Effector CD4-positive, alpha-beta T cell (primary cell): ENCODE measurements at places on chromosomes 11 and 22.

GRCh38 chr11:1073261-1073724 is 1.4 kb upstream of the MUC2 start:
- no peak for DNase-seq

DNA sequence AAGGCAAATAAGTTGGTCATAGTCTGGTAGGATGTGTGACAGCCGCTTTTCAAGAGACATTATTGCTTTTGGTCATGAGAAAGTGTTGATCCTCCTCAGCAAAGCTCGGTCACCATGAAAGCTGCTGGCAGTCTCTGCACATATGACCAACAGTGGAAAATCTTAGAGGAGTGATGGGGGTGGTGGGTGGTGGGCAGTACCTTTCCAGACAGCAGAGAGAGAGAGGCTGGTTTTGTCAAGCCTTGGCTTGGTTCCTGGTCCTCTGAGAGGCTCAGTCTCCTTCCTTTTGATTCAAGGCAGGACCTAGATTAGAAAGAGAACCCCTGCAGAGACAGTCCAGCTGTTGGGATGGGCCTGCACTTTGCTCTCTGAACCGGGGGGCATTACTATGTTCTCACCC is 20.0 kb upstream of the VSIG10L2 start:
- DNase-seq, result no peak

GRCh38 chr11:122642472-122642922 is 13.0 kb upstream of the UBASH3B start:
- no peak for DNase-seq

GRCh38 chr22:39176714-39177455 is 24.4 kb upstream of the CBX7 start:
- no peak for DNase-seq

DNA sequence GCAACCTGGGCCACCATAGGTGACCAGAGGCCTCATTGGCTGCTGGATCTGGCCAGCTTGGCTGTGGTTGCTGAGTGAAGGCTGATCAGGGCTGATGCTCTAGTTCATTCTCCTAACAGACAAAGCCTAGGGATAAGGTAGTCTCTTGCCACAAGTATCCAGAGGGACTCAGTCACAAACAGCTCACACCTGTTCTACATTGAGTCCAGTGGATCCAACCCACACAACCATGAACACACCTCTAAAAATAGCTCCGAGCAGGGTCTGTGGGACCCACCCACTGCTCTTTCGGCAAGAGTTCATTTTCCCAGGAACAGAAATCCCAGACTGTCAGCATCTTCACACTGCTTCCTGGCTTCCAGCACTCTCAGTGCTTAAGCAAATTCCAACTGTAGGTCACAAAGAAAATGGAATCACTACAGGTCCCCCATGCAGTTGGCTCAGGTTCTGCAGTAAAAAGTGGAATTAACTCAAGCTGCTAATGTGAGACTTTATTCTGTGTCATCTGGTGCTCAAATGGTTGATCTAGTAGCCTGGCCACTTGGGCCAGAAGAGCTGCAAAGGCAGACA is 67.3 kb downstream of the PPFIBP2 start:
- DNase-seq, result no peak

- DNase-seq, result no peak
Measured at GRCh38 chr22:24819911-24820461, 14.0 kb downstream of the SGSM1 start.

DNA sequence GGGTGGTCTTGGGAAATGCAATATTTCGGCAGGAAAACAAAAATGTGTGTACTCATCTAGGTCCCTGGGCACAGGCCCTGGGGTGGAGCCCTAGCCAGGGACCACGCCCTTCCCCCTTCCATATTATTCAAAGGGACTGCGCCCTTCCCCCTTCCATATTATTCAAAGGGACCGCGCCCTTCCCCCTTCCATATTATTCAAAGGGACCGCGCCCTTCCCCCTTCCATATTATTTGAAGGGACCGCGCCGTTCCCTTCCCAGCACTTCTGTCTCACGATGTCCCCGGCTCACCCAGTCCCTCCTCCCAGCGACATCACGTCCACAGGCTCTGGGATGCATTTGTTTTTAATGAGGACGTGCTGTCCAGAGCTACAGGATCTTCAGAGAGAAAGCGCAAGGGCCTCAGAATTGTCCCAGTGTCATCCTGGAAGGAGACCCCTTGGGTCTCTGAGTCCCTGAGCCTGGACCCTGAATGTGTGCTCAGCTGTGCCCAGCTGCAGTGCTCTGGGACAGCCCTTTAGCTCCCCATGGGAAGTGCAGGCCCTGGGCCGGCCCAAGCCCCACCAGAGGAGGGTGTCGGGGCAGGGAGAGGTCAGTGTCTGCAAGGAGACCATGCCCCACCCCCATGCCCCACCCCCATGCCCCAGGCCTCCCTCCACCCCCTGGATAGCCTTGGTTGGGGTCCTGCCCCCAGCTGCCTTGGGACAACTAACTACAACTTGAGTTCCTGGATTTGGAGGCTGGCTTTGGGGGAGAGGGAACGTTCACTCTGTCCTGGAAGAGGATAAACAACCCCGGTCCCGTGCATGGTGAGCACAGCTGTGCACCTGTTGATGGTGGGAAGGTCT is 810.0 kb downstream of the BRD1 start:
- no peak for DNase-seq

DNA sequence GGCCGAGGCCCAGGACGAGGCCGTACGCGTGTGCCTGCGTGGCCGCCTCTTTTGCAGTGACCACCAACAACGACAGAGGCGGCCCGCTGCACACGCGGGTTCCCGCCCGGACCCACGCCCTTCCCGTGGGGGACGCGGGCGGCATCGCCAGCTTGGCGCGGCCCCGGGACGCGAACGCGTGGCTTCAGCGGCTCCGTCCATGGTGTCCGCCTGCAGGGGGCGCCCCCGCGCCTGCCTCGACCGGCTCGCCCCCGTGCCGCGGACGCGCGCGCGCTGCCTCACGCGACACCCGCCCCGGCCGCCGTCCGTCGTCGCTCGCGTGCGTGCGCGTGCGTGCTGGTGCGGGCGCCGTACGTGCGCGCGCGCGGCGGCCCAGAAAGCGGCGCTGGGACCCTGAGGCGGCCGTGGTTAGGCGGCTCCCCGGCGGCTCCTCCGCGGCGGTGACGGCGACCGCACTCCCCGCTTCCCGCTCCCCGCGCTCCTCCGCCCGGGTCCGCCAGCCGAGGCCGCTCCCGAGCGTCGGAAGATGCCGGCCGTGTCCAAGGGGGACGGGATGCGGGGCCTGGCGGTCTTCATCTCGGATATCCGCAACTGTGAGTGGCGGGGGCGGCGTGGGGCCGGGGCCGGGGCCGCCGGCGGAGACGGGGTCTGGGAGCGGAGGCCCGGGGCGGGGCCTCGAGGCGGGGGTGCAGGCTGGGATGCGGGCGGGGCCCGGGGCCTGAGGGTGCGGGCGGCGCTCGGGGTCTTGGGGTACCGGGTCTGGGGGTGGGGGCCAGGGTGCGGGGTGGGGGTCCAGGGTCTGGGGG is at the start of gene AP2A2:
TSS of gene AP2A2 (plus strand) at position 375 of the 806 bp plus-strand sequence. CDS start at position 527, 152 bp downstream.
- DNase-seq, result peak; percentile 89

GRCh38 chr11:96187822-96188221 is 155.2 kb downstream of the MAML2 start:
- DNase-seq, result no peak

DNA sequence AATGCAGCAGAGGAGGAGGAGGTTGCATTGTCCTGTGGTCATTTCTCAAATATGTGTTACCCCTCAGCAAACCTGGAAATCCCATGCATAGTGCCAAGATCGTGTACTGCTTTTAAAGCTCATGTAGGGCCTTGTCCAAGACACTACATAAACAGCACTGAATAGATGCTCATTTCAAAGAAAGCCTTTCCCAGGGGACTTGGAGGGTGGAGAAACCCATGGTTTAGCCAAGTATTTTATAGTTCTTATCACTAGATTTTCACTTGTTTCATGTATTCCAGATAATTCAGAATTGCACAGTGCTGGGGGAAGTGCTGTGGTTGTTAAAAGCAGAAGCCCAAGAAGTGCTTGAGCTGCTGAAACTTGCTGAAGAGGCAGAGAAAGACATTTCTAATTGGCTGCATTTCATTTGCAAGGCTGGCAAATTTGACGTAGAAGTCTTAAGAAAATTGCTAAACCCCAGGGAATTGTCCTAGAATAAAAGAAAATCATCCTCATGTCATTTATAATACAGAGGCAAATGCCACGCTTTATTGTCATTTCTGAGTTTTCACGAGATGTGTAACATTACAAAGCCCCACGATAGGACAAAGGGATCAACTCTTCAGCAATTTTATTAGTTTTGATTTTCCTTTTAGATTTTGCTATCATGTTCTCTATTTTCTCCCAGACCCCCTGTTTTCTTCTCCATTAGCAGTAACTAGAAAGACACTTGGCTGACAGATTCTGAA is 20.1 kb downstream of the CSRP3 start:
- no peak for DNase-seq

DNA sequence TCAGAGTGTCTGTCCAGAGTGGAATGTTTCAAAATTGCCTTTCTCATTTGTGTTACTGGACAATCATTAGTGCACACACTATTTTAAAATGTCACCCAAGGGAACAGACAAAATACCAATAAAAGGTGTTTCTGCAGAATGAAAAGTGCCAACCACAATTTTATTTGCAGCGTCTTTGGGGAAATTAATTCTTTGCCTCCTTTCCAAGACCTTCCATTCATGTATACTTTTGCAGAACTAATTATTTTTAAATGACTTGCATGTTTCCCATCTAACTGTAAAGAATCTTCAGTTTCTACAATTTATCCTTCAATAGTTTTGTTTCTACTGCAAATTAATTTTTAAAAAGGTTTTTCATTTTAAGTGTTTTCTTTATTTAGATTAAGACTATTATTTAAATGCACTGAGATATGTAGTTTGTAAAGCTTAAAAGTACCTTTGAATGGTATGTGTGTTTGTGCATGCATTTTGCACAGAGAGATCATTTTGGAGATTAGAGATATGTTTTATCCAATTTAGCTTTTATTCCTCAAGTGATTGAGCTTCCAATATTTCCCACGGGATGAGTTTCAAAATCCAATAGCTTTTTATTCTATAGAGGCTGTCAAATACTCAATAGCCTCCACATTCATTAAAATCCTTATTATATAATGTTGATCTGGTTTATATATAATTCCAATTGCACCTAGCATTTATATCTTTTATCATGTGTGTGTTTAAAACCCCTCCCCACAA is 1235.7 kb downstream of the LRRC4C start:
- no peak for DNase-seq

GRCh38 chr11:19725379-19726079 is 12.9 kb downstream of the NAV2 start:
- no peak for DNase-seq

DNA sequence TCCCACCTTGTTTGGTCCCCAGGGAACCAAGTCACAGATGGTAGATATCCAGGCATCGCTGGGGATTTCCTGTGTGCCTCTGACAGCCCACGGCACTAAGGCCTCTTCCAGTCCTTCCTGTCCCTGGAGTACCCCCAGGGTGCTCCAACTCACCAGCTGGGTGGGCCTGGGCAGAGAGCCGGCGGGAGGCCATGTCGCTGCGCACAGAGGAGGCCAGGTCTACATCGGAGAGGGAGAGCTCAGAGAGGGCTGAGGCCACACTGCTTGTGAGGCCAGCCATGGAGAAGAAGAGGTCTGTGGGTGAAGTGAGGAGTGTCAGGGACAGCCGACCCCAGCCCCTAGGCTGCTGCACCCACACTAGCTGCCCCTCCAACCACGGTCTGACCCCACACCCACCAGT is 5.3 kb downstream of the ATG2A start:
- DNase-seq, result no peak

DNA sequence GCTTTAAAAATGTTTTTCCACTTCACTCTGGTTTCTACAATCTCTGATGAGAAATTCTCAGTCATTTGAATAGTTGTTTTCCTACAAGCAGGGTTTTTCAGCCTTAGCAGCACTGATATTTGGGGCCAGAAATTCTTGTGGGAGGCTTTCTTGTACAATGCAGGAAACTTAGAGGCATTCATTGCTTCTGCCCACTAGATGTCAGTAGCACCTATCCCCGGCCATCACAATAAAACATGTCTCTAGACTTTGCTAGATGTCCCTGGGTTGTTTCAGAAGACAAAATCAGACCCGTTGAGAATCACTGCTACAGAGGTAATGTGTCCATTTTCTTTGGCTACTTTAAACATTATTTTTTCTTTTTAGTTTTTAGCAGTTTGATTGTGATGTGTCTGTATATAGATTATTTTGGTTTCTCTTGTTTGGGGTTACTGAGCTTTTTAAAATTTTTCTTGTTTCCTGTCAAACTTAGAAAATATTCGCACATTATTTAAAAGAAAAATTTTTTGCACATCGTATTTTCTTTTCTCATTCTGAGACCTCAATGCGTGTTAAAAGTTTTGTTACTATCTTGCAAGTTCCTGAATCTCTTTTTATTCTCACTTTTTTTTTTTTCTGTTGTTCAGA is 60.8 kb upstream of the CCDC179 start:
- no peak for DNase-seq

DNA sequence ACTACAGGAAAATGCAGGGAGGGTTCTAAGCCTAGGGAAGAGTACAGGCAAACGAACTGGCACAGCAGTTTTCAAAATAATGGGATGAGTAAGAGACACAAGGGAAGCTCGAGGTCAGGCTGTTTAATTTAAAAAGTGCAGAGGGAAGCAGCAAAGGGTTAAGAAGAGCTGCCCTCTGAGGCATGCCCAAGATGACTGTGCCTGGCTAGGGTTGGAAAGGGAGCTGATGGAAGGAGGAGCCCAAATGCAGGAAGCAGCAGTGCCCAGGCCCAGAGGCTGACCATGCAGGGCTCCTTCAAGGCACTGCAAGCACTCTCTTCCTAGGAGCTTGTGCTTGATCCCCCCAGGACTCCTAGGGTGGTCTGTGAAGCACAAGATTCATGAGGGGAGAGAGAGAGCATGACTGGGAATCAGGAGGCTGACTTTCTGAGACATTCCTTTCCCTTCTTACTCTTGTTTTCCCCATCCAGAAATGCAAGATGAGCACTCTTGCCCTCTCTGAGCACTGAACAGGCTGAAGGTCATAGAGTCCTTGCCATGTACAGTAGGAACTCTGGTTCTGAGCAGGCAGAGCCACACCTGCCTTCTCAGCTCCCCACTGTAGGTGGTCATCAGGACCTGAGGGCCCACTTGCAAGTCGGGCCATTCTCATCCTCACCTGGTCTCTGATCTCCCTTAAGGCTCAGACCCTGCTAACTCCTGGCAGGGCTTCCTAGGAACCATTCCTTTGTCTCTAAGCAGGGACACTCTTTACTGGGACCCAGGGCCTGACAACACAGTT is 46.7 kb upstream of the DRD2 start:
- no peak for DNase-seq

DNA sequence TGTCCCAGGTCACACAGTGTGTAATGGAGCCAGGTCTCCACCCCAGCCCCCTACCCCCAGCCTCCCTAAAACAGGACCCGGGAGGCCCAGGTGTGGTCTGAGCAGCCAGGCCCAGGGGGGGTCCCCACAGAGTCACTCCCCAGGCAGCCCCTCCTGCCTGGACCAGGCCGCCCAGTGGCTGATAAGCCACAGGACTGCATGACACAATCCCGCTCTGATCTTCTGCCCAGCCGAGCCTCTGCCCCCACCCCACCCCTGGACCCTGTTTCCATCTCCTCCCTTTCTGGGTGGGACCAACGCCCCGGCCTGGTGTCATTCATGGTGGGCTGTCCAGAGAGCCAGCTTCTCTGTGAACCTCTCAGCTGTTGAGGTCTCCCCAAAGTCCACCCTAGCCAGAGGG is 7.8 kb upstream of the LIF start:
- DNase-seq, result no peak
